Hepatocyte (in vitro differentiated cells): ENCODE measurements at places on chromosomes 13 and 19.

DNA sequence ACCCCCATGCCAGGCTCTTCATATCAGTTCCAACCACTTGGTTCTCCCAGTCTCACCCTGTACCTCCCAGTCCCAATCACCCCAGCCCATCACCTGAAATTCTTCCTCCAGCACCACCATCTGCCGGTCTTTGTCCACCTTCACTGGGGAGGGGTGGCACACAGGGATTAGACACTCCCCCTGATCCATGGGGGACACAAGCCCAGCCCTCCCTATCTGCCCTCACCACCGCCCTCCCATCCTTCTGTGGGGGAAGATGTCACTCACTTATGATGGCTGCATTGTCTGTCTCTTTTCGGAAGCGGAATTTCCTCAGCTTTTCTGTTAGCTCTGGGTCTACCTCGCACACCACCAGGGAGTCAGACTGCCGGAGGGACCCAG lies 685 bp downstream of the GMFG start:
- no peak overlapping the region for H3K4me3 ChIP-seq
- H3K27ac ChIP-seq, result no peak overlapping the region
- no peak for DNase-seq

DNA sequence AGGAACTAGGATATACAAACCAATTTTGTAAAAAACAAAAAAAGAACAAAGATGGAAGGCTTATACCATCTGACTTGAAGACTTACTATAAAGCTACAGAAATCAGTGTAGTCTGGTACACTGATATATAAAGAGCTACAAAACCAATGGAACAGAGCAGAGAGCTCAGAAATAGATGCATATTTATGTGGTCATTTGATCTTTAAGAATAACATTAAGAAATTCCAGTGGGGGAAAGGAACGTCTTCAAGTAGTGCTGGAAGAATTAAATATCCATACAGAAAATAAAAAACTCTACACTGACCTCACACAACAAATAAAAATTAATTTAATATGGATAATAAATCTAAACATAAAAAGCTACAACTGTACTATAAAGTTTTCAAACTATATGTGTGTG lies 317.0 kb downstream of the ENOX1 start:
- no peaks in the 10 kb centered on the region for H3K36me3 ChIP-seq
- no peaks in the 10 kb centered on the region for H3K27me3 ChIP-seq
- no peak overlapping the region for H3K4me3 ChIP-seq
- H3K4me1 ChIP-seq, result no peaks in the 10 kb centered on the region

- DNase-seq, result no peak
- H3K4me1 ChIP-seq, result no peaks in the 10 kb centered on the region
- no peaks in the 10 kb centered on the region for H3K36me3 ChIP-seq
Observed at GRCh38 chr19:31232871-31233270, 116.4 kb downstream of the TSHZ3 start.

- no peak overlapping the region for H3K27ac ChIP-seq
- H3K36me3 ChIP-seq, result no peaks in the 10 kb centered on the region
Observed at GRCh38 chr13:59472134-59472533, 691.6 kb downstream of the DIAPH3 start.

DNA sequence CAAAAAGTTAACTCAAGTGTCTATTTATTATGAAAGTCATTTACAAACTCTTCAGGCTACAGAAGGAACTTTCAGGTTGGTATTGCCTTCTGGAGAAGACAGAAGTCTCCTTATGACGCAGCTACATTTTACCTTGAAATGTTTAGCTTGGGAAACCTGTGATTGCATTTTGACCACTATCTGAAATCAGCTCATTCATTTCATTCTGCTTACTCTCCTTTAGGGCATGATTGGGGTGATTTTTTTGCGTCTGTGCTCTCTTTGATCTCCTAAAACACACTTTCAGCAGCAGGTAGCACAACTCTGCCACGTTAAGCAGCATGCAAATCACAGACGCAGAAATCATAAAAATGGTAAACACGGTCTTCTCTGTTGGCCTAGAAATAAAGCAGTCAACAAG lies 9.6 kb downstream of the GJB6 start:
- no peaks in the 10 kb centered on the region for H3K4me1 ChIP-seq
- no peaks in the 10 kb centered on the region for H3K27me3 ChIP-seq
- H3K4me3 ChIP-seq, result no peak overlapping the region
- DNase-seq, result no peak

- H3K4me3 ChIP-seq, result no peak overlapping the region
- no peaks in the 10 kb centered on the region for H3K36me3 ChIP-seq
- H3K27ac ChIP-seq, result no peak overlapping the region
Observed at GRCh38 chr13:106415971-106416370, 119.5 kb downstream of the EFNB2 start.

- no peaks in the 10 kb centered on the region for H3K36me3 ChIP-seq
- H3K27me3 ChIP-seq, result no peaks in the 10 kb centered on the region
- no peaks in the 10 kb centered on the region for H3K4me1 ChIP-seq
- no peak for DNase-seq
Observed at GRCh38 chr13:94296471-94296870, 183.0 kb downstream of the DCT start.

DNA sequence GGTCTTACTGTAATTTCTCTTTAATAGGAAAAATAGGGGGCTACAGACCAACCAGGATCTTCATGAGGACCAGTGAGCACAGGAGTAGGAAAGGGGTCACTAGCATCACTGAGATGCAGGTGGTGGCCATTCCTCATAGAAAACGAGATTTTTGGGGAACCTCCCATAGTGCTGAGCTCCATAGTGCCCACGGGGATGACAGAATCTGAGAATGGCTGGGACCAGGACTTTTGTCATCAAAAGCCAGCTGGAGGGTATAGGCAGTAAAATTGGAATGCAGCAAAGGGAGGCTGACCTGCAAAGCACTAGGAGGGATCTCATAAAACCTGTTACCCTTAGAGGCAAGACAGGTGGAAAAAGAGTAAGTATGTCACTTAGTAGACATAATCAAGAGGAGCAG lies 28.4 kb upstream of the CEACAM21 start:
- no peak overlapping the region for H3K27ac ChIP-seq
- no peak for DNase-seq
- H3K4me3 ChIP-seq, result no peak overlapping the region
- no peaks in the 10 kb centered on the region for H3K27me3 ChIP-seq
- H3K4me1 ChIP-seq, result no peaks in the 10 kb centered on the region
- no peaks in the 10 kb centered on the region for H3K36me3 ChIP-seq

DNA sequence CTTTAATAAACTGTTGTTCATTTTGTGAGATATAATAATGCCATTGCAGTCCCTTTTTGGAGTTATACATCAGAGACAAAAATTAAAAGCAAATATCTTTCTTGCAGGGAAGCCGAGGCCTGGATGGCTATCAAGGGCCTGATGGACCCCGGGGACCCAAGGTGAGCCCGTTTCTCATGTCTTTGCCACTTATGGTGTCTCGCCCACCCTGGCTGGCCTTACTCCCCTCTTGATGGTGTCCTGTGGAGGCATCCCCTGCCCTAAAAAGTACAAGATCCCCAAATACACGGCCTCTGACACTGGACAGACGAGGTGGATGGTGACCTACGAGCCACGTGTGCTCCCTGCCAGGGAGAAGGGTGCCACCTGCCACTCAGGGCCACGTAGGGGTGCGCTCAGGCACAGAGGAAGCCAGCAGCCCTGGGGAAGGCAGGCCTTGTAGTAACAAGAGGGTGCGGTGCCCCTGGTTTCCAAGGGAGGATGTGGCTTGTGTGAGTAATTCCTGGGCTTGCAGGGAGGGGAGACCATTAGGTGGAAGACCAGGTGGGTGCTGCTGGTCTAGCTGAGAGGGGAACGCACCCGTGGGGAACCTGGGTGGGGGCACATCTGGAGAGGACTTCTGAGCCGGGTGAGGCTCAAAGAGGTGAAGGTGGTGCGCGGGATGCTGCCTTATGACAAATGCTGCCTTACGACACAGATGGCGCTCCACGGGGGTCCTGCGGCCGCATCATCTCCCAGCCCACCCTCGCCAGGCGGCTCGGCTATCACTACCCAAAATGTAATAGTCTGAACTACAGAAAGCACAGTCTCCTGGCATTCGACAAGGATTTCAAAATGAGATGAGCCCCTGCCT lies 115.6 kb downstream of the RAB20 start:
- no peaks in the 10 kb centered on the region for H3K36me3 ChIP-seq
- H3K27ac ChIP-seq, result no peak overlapping the region
- H3K4me3 ChIP-seq, result no peak overlapping the region

DNA sequence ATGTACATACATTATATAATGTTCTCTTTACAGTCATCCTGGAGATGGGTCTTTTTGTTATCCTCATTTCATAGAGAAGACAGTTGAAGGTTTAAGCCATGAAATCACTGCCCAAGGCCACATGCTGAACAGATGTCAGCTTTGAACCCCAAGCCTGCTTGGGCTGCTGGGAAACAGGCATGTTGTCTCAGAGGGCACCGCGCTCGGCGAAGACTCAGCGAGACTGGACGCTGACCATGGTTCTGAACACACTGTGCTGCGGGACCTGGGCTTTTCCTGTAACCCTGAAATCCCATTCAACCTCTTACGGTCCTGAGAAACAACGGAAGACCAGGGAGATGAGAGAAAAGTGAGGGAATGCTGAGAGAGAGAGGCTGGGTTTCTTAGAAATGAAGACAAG lies 27.3 kb downstream of the LRFN3 start:
- DNase-seq, result peak; percentile 86
- no peaks in the 10 kb centered on the region for H3K4me1 ChIP-seq
- H3K36me3 ChIP-seq, result no peaks in the 10 kb centered on the region
- no peak overlapping the region for H3K4me3 ChIP-seq
- H3K27ac ChIP-seq, result no peak overlapping the region

GRCh38 chr19:47226426-47227351 lies 4.3 kb downstream of the BBC3 start:
- peak overlapping the region; percentile 99 for H3K27ac ChIP-seq
- no peaks in the 10 kb centered on the region for H3K36me3 ChIP-seq
- H3K27me3 ChIP-seq, result no peaks in the 10 kb centered on the region

GRCh38 chr13:40402931-40403431 lies 263.5 kb downstream of the FOXO1 start:
- H3K4me3 ChIP-seq, result no peak overlapping the region
- H3K36me3 ChIP-seq, result no peaks in the 10 kb centered on the region
- no peaks in the 10 kb centered on the region for H3K27me3 ChIP-seq
- DNase-seq, result no peak
- H3K4me1 ChIP-seq, result peaks cover 11% of the 10 kb centered on the region
- H3K27ac ChIP-seq, result peak overlapping the region; percentile 39

- H3K4me3 ChIP-seq, result no peak overlapping the region
- no peaks in the 10 kb centered on the region for H3K27me3 ChIP-seq
- H3K27ac ChIP-seq, result no peak overlapping the region
- peak; percentile 34 for DNase-seq
- H3K4me1 ChIP-seq, result peaks cover 23% of the 10 kb centered on the region
- H3K36me3 ChIP-seq, result no peaks in the 10 kb centered on the region
Observed at GRCh38 chr19:55212447-55212846, 3.1 kb upstream of the PTPRH start.

- DNase-seq, result no peak
- no peaks in the 10 kb centered on the region for H3K36me3 ChIP-seq
- H3K4me3 ChIP-seq, result no peak overlapping the region
Observed at GRCh38 chr19:13007292-13008045, 12.2 kb downstream of the NFIX start.

DNA sequence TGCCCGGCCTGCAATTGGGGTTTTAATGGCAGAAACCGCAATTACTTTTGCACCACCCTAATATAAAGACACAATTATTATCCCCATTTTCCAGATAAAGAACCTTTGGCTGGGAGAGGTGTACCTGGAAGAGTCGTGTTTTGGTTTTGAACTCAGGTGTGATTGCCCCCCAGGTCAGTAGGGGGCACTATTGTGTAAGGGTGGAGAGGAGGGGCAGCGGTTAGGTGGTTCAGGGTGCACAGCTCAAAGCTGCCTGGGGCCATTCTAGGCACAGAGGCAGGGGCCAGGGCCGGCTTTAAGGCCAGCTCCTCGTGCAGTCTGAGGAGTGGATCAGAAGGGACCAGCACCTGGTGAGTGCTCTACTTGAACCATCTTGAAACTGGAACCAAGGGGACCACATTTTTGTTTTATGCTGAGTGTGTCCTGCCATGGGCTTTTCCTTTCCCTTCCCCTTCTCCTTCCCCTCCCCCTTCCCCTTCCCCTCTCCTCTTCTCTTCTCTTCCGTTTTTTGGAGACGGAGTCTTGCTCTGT lies 5.8 kb upstream of the FCGRT start:
- H3K27ac ChIP-seq, result no peak overlapping the region
- peaks cover 11% of the 10 kb centered on the region for H3K4me1 ChIP-seq
- peak; percentile 79 for DNase-seq
- H3K4me3 ChIP-seq, result no peak overlapping the region
- H3K36me3 ChIP-seq, result no peaks in the 10 kb centered on the region

DNA sequence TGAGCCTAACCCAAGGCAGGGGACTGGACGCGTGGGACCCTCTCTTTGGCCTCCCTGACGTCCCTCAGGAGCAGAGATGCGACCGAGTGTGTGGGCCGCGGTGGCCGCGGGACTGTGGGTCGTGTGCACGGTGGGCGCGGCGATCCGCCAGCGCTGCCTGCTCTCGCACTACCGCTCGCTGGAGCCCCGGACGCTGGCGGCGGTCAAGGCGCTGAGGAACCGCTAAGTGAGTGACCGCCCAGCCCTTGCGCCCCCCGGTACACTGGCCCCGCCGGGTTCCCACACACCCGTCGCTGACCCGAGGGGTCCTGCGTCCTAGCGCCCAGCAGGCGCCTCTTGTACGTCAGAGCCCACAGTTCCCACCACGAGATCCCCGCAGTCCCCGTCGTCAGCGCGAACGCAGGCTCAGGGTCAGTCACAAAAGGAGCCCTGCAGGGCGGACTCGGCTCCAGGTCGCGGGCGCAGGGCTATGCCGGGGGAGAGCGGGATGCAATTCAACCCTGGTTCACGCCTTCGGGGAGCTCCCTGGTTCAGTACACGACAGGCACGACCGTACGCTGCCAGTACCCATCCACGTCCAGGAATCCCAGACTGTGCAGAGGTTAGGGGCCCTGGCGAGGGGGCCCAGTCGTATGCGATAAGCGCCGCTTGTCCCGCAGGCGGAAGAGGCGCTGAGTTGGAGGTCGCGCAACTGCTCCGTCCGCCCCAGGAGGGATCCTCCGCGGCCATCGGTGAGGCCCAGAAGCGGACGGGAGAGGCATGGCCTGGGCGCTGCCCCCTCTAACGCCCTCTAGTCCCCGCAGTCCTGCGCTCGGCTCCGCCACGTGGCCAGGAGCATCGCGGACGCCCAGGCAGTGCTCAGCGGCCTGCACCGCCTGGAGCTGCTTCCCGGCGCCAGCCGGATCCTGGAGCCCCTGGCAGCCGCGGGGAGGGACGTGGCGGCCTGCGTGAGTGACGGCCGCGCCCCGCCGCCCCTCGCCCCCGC lies 3.6 kb upstream of the IFNL2 start:
- peaks cover 15% of the 10 kb centered on the region for H3K4me1 ChIP-seq
- DNase-seq, result peak; percentile 49
- no peak overlapping the region for H3K4me3 ChIP-seq
